Activated CD4-positive, alpha-beta memory T cell treated with anti-CD3 and anti-CD28 coated beads, Interleukin-2, amount 10 ng/mL, durations not matched to agents 7 days and 5 days (primary cell): ENCODE measurements at places on chromosomes 7 and 10. TPM values are rescaled to one million over a fixed set of nuclear protein-coding genes. Genes with fewer than 3 reads are reported as not detected.

DNA sequence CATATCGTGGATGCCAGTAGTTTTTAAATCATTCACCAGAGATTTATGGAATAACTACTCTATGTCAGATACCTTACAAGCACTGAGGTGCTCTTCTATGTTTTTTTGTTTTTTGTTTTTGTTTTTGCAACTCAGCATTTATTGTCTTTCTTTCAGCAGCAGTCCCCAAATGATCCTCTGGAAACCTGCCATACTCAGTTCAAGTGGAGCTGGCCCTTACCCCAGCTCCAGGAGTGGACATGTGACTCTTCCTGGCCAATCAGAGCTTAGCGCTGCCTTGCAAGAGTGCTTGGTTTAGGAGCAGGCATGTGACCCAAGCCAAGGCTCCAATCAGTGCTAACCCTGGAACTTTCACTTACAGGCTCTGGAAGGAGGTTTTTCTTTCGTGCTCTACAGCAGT lies 356.6 kb upstream of the ZMIZ1 start:
- H3K27me3 ChIP-seq = peaks cover 3% of the 10 kb centered on the region
- DNase-seq = no peak
- H3K4me1 ChIP-seq = no peaks in the 10 kb centered on the region
- no peak overlapping the region for H3K27ac ChIP-seq
- no peak overlapping the region for H3K4me3 ChIP-seq

GRCh38 chr7:8115547-8116402 lies 146.2 kb downstream of the ICA1 start:
- DNase-seq = no peak
- peaks cover 41% of the 10 kb centered on the region for H3K4me1 ChIP-seq
- H3K27ac ChIP-seq = peak overlapping the region; percentile 26
- H3K27me3 ChIP-seq = no peaks in the 10 kb centered on the region
- peaks cover 7% of the 10 kb centered on the region for H3K36me3 ChIP-seq

DNA sequence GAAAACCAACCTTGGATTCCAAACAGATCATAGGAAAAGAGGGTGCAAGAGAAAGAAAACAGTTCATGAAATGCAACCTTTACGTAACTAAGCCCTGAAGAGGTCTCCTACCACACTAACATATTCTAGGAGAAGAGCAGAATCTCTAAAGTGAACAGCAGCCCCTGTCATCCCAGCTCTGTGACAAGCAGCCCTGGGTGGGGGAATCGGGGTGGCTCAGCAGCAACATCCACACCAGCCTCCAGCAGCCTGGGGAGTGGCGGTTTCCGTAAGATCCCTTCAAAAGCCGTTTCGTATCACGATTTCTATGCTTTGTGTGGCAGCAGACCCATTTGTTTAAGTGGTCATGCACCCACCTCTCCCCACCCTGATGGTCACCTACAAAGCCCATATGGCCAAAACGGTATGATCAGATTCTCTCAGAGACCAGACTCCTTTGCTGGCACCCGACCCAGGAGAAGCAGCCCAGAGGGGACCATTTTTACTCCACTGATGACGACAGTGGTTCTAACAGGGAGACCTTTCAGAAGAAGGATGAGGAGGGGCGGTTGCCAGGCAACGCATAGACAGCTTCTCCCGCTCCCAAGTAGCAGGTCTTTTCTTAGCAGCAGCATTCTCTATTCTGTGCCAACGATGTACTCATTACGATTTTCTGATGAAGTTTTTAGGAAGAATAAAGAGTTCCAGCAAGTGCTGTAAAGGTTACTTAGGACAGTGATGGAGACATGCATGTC lies 300.6 kb downstream of the DNAJB6 start:
- H3K4me1 ChIP-seq = no peaks in the 10 kb centered on the region
- H3K4me3 ChIP-seq = no peak overlapping the region
- no peaks in the 10 kb centered on the region for H3K36me3 ChIP-seq

DNA sequence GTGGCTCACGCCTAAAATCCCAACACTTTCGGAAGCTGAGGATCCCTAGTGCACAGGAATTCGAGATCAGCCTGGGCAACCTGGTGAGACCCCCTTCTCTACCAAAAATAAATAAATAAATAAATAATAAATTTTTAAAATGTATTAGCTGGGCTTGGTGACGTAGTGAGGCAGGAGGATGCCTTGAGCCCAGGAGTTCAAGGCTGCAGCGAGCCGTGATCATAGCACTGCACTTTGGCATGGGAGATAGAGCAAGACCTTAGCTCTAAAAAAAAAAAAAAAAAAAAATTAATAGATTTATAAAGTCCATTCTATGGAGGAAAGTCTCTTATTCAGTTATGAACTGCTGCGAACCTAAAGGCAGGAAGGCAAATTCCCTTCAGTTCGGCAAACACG lies 1.1 kb upstream of the PTPN12 start:
- peaks cover 17% of the 10 kb centered on the region for H3K4me1 ChIP-seq
- H3K27me3 ChIP-seq = peaks cover 6% of the 10 kb centered on the region
- H3K27ac ChIP-seq = peak overlapping the region; percentile 84
- H3K36me3 ChIP-seq = no peaks in the 10 kb centered on the region

GRCh38 chr10:116769791-116770190 lies 27.4 kb upstream of the HSPA12A start:
- H3K27ac ChIP-seq = no peak overlapping the region
- H3K4me3 ChIP-seq = no peak overlapping the region
- peaks cover 6% of the 10 kb centered on the region for H3K27me3 ChIP-seq
- no peak for DNase-seq
- no peaks in the 10 kb centered on the region for H3K4me1 ChIP-seq

DNA sequence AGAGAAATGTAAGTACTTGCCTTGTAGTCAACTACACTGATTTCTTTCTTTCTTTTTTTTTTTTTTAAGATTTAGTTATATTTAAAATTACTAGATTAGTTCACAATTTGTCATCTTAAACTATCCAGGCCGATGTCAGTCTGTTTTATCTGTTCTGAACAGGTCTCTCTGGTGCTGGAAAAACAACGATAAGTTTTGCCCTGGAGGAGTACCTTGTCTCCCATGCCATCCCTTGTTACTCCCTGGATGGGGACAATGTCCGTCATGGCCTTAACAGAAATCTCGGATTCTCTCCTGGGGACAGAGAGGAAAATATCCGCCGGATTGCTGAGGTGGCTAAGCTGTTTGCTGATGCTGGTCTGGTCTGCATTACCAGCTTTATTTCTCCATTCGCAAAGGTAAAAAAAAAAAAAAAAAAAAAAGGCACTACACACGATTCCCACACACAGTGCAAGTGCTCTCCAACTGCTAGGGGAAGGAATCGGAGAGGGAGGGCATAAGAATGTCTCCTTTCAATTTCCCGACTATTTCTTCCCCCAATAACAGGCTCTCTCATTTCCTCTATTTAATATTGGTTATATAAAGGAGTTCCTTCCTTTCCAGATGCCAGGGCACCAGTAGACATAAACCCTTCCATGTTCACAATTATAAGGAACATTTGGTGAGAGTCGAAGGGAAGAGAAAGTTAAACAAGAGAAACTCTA lies 53.4 kb downstream of the PAPSS2 start:
- H3K27ac ChIP-seq = no peak overlapping the region
- peaks cover 5% of the 10 kb centered on the region for H3K27me3 ChIP-seq
- no peak for DNase-seq
- H3K36me3 ChIP-seq = no peaks in the 10 kb centered on the region

DNA sequence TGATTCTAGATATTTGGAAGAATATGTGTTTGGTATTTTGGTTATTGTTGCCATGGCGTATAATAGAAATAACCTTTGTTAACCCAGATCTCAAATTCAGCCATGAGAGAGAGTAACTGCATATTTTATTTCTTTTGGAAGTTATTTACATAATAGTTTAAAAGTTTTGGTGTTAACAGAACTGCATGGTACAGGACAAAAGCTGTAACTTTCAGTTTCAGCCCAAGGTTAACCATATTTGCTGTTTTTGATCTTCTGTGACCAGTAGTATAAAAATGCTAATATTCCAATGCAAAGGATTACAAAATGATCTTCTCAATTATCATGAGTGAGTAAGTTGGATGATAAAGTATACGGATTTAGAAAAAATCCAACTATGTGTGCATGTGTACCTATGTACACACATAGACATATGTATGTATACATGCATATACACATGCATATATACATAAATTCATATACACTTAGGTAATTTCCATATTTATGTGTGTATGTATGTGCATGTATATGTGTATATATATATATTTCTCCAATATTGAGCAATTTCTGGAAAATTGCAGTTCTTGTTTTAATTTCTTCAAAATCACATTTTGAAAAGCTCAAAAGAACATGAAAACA lies 38.0 kb upstream of the PIP4K2A start:
- DNase-seq = no peak
- no peaks in the 10 kb centered on the region for H3K36me3 ChIP-seq
- no peak overlapping the region for H3K27ac ChIP-seq
- H3K27me3 ChIP-seq = no peaks in the 10 kb centered on the region

DNA sequence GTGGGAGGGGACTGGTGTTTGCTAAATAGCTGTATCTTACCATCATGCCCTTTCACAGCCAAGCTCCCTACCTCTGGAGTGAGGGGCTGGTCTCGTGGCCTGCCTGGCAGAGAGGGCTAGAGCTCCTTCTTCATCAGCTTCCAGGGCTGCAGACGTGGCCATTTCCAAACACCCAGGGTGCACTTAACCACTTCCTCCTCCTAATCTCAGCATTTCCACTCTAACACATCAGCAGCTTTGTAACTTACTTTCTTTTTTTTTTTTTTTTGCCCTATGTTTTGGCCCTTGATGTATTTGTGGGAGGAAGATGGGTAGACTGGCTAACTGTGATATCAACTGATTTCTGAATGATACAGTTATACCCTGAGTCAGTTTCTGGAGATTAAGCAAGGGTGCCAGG lies 27.4 kb downstream of the LRRC4 start:
- peaks cover 2% of the 10 kb centered on the region for H3K36me3 ChIP-seq
- H3K4me3 ChIP-seq = no peak overlapping the region

DNA sequence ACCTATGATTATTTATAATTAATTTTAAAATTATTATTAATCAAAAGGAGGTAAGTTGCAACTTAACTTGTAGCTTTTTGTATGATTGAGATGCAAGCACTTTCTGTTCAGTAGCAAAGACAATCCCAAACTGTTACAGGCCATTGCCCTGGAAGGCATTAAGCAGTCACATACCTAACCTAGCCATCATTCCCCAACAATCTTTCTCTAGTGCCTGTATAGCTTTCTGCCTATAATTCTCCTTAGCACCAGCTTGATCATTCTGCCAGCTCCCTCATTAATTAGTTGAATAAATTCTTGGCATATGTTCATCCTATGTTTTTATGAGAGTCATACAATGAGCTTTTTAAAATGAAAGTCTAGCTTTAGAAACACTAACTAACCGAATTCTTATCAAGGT lies 178.9 kb upstream of the TMEM106B start:
- no peak for DNase-seq
- H3K27ac ChIP-seq = no peak overlapping the region
- no peak overlapping the region for H3K4me3 ChIP-seq
- H3K36me3 ChIP-seq = no peaks in the 10 kb centered on the region

DNA sequence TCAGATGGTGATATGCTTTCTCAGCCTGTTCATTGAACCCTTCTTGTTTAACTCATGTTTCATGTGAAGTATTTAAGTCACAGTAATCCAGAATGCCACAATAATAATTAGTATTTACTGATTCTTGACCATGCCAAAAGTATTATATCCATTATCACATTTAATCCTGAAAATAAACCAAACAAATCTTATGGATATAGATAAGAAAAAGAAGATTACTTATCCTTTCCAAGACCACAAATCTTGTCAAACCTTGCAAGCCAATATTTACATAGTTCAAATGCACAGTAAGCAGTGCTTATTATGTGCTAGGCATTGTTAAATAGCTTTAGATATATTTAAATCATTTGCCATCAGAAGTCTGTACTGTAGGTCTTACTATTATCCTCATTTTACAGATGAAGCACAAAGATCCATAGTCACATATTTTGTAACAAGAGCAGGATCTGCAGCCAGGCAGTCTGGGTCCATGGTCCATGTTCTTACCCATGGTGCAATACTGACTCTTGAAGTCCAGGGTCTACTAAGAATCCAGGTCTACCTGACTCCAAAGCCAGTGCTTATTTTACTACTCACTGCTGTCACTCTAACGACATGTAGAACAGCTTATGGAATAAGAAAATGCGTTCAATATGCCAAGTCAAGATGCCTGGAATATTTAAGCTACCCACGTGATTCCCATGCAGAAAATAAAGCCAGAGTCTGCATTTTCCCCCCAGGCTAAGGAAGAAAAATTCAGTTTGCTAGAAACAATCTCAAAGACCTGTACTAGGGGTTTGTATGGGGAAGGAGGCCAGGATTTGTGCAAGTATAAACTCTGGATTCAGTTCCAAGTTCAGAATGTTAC lies 984.8 kb upstream of the LRRTM3 start:
- no peaks in the 10 kb centered on the region for H3K36me3 ChIP-seq
- no peaks in the 10 kb centered on the region for H3K27me3 ChIP-seq
- H3K4me3 ChIP-seq = no peak overlapping the region
- H3K4me1 ChIP-seq = no peaks in the 10 kb centered on the region

The NPY4R gene
- not detected for total RNA-seq

The GPR85 gene
- not detected for total RNA-seq
